Urinary bladder (tissue), 4 donors: ENCODE measurements at places on chromosomes 1 and 21. TPM values are rescaled to one million over a fixed set of nuclear protein-coding genes. Genes with fewer than 3 reads are reported as not detected.

The RXRG gene
- 4.5 TPM for total RNA-seq

The DENND2C gene
- total RNA-seq = 8.8 TPM

The ADCY10 gene
- total RNA-seq = 0.37 TPM

The MYBPH gene
- total RNA-seq = 8.9 TPM

The C1orf185 gene
- total RNA-seq = not detected

The TNFRSF1B gene
- 11.7 TPM for total RNA-seq

The PCNX2 gene
- total RNA-seq = 36.9 TPM

The HES2 gene
- 0.53 TPM for total RNA-seq

The C1orf53 gene
- 1.4 TPM for total RNA-seq

The OR2G6 gene
- total RNA-seq = not detected

The TTLL10 gene
- total RNA-seq = not detected

The CDA gene
- 0.53 TPM for total RNA-seq

The BATF3 gene
- 2.3 TPM for total RNA-seq
